ENCODE measurements at places on chromosomes 3 and 15. TPM values are rescaled to one million over a fixed set of nuclear protein-coding genes. Genes with fewer than 3 reads are reported as not detected.

GRCh38 chr3:13890377-13891016 is 10.6 kb upstream of the WNT7A start:
- H3K27me3 ChIP-seq, result no peaks in the 10 kb centered on the region
- no peaks in the 10 kb centered on the region for H3K36me3 ChIP-seq
- H3K27ac ChIP-seq, result no peak overlapping the region
- peak; percentile 18 for DNase-seq
- H3K4me3 ChIP-seq, result no peak overlapping the region

- H3K4me3 ChIP-seq, result no peak overlapping the region
- H3K4me1 ChIP-seq, result no peaks in the 10 kb centered on the region
- H3K27ac ChIP-seq, result no peak overlapping the region
- H3K36me3 ChIP-seq, result peaks cover 50% of the 10 kb centered on the region
Observed at GRCh38 chr15:45146405-45146804, 16.6 kb downstream of the DUOX1 start.

- DNase-seq, result no peak
- H3K27me3 ChIP-seq, result no peaks in the 10 kb centered on the region
- no peak overlapping the region for H3K27ac ChIP-seq
- H3K4me3 ChIP-seq, result no peak overlapping the region
- H3K4me1 ChIP-seq, result no peaks in the 10 kb centered on the region
- no peaks in the 10 kb centered on the region for H3K36me3 ChIP-seq
Observed at GRCh38 chr3:127105587-127105986, 87.3 kb upstream of the PRR23E start.

GRCh38 chr15:41125931-41126642 is 10.0 kb upstream of the INO80 start:
- DNase-seq, result no peak
- no peak overlapping the region for H3K4me3 ChIP-seq
- H3K27me3 ChIP-seq, result no peaks in the 10 kb centered on the region
- no peak overlapping the region for H3K27ac ChIP-seq
- no peaks in the 10 kb centered on the region for H3K4me1 ChIP-seq

DNA sequence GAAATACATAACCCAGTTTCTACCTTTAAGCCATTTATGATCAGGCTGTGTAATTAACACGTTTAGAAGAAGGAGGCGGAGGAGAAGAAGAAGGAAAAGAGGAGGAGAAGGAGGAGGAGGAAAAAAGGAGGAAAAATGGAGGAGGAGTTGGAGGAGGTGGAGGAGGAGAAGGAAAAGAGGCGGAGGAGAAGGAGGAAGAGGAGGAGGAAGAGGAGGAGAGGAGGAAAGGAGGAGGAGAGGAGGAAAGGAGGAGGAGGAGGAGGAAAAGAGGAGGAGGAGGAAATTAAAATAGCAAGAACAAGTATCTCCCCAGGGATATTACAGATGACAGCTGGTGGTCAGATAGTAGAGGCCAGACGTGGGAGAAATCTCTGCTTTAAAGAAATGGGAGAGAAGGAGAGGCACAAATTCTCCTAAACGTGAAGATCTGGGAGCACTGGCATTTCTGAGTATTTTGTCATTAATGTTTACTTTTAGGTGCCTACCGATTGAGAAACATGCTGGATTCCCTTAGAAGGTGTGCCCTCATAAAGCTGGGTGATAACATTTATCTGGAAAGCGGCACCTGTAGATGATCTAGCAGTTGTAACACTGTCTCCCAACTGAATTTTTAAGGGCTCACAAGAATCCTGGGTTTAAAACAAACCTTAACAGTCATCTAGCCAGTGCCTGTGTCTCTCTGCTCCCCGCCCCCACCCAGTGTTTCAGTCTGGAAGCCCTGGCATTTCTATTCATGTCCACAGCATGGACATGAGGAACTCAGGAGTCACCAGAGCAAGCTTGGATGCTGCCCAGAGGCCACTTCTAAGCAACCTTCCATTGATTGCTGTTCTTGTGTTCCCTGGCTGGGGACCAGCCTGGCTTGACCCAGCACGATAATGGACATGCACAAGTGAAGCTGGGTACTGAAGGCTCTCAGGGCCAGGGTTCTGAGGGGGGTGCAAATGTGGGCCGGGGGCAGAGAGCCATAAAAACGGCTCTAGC is 75.2 kb downstream of the CHRNA7 start:
- no peak overlapping the region for H3K27ac ChIP-seq
- H3K4me3 ChIP-seq, result no peak overlapping the region
- H3K27me3 ChIP-seq, result no peaks in the 10 kb centered on the region
- no peaks in the 10 kb centered on the region for H3K36me3 ChIP-seq

GRCh38 chr3:135260025-135260424 is 465.0 kb downstream of the EPHB1 start:
- no peaks in the 10 kb centered on the region for H3K4me1 ChIP-seq
- H3K27me3 ChIP-seq, result no peaks in the 10 kb centered on the region
- no peak overlapping the region for H3K4me3 ChIP-seq
- H3K27ac ChIP-seq, result no peak overlapping the region
- DNase-seq, result no peak

DNA sequence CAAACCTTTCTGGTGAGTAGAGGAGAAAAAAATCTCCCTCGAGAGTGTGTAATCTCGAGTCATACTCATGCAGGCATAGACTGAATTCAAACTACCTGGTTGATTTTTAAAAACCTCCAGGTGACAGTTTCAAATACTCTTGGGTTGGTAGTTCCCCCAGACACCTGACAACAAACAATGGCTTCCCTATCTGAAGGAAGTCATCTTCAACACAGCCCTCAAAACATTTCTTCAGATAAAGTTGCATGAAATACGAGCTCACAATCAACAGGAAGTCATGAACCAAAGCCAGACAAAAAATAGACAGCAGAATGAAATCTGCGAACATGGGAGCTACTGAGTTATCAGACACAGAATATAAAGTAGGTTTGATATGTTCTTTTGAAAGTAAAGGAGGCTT is 112.8 kb downstream of the ST8SIA2 start:
- no peak for DNase-seq
- H3K4me1 ChIP-seq, result no peaks in the 10 kb centered on the region
- H3K4me3 ChIP-seq, result no peak overlapping the region
- no peak overlapping the region for H3K27ac ChIP-seq
- H3K27me3 ChIP-seq, result no peaks in the 10 kb centered on the region

GRCh38 chr3:22269831-22270230 is 518.8 kb upstream of the ZNF385D start:
- no peaks in the 10 kb centered on the region for H3K36me3 ChIP-seq
- H3K27me3 ChIP-seq, result no peaks in the 10 kb centered on the region
- no peaks in the 10 kb centered on the region for H3K4me1 ChIP-seq

DNA sequence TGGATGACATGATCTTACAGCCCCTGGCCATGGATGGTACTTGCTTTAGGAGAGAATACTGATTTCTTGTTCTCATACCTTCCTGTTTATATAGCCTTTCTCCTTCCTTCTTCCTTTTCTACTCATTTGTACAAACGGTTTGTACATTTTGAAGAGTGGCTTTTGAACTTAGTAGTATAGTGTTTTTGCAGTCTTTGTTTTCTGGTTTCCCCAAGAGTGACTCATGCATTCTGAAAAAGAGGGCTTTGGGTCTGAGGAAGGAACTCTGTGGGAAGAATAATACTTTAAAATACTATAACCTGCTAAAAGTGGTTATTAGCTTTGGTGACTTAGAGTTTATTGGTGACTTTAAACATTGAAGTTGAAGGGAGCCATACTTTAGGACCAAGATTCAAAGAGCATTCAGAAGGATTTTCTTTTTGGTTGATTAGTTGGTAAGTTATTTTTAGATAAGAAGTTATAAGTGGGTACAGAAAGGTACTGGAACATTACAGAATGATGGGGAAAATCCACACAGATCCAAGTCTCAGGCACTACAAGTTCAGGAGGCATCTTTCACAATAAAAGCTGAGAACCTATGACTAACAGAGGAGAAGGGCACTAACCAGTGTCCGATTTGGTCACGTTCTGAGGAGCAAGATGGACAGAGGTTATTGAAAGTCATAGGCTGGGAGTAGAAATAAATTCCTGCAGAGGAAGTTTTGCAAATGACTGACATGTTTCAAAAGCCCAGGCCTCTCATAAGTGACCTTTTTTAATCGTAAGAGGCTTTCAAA is 369.6 kb upstream of the AZI2 start:
- H3K36me3 ChIP-seq, result no peaks in the 10 kb centered on the region
- H3K4me1 ChIP-seq, result no peaks in the 10 kb centered on the region
- H3K4me3 ChIP-seq, result no peak overlapping the region
- no peak for DNase-seq
- no peaks in the 10 kb centered on the region for H3K27me3 ChIP-seq

DNA sequence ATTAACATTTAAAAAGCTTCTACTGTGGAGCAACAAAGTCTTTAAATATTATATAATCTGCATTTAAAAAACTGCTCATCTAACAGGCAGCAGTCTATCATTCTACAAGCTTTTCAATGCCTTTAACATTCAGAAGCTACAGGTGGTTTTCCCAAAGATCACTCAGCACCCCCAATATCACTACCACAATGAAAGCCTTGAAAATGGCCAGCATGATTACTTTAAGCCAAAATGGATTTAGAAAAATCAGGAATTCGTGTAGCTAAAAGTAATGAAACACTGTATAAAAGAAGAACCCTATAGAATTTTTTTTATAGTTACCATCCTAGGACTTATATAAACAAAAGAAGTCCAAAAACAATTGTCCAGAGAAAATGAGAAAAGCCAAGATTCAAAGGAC is 400.4 kb downstream of the TIGIT start:
- no peaks in the 10 kb centered on the region for H3K36me3 ChIP-seq
- H3K27ac ChIP-seq, result no peak overlapping the region
- DNase-seq, result no peak
- no peaks in the 10 kb centered on the region for H3K27me3 ChIP-seq
- no peaks in the 10 kb centered on the region for H3K4me1 ChIP-seq
- H3K4me3 ChIP-seq, result no peak overlapping the region

Gene PLCL2
- 10.4 TPM for total RNA-seq

Gene SSUH2
- 0.42 TPM for total RNA-seq

Gene AQR
- total RNA-seq, result 36.2 TPM

Gene NCK1
- 47.2 TPM for total RNA-seq

Gene GOLGA8H
- total RNA-seq, result 3.1 TPM

Gene GOLGA6L7
- total RNA-seq, result not detected

Measured in thyroid gland (tissue), 4 donors.